ENCODE measurements at places on chromosomes 16 and 17. TPM values are rescaled to one million over a fixed set of nuclear protein-coding genes. Genes with fewer than 3 reads are reported as not detected.

APOBR gene
- 20.9 TPM for total RNA-seq

CCL2 gene
- not detected for total RNA-seq

NCOR1 gene
- 141 TPM for total RNA-seq

CCL17 gene
- not detected for total RNA-seq

CDH11 gene
- not detected for total RNA-seq

BCAR1 gene
- not detected for total RNA-seq

GRCh38 chr16:66045626-66046025 lies 320.9 kb upstream of the CDH5 start:
- DNase-seq, result no peak
- H3K4me1 ChIP-seq, result no peaks in the 10 kb centered on the region
- no peaks in the 10 kb centered on the region for H3K27me3 ChIP-seq
- H3K36me3 ChIP-seq, result no peaks in the 10 kb centered on the region
- H3K27ac ChIP-seq, result no peak overlapping the region

DNA sequence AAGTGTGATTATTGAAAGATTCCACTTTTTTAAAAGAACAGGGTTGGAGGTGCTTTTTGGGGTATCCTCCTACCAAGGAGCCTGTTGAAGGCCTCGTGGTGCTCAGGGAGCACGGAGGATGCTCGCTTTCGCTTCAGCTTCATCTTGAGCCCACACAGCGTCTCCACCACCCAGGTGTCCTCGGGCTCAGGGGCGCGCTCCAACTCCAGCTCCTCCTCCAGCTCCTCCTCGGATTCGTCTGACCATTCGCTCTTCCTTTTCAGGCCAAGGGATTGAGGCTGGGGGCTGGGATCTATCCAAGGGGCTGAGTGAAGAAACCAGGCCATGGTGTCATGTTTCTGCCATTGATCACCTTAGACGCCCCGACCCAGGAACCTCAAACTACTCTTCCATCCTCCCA lies 1.2 kb downstream of the SPDYE4 start:
- DNase-seq, result no peak
- no peak overlapping the region for H3K27ac ChIP-seq
- H3K36me3 ChIP-seq, result no peaks in the 10 kb centered on the region
- H3K4me1 ChIP-seq, result no peaks in the 10 kb centered on the region

- peaks cover 1% of the 10 kb centered on the region for H3K27me3 ChIP-seq
- no peaks in the 10 kb centered on the region for H3K4me1 ChIP-seq
- no peak overlapping the region for H3K27ac ChIP-seq
- no peak overlapping the region for H3K4me3 ChIP-seq
These were observed 188.7 kb upstream of the MPHOSPH6 start for GRCh38 chr16:82358606-82359221.

DNA sequence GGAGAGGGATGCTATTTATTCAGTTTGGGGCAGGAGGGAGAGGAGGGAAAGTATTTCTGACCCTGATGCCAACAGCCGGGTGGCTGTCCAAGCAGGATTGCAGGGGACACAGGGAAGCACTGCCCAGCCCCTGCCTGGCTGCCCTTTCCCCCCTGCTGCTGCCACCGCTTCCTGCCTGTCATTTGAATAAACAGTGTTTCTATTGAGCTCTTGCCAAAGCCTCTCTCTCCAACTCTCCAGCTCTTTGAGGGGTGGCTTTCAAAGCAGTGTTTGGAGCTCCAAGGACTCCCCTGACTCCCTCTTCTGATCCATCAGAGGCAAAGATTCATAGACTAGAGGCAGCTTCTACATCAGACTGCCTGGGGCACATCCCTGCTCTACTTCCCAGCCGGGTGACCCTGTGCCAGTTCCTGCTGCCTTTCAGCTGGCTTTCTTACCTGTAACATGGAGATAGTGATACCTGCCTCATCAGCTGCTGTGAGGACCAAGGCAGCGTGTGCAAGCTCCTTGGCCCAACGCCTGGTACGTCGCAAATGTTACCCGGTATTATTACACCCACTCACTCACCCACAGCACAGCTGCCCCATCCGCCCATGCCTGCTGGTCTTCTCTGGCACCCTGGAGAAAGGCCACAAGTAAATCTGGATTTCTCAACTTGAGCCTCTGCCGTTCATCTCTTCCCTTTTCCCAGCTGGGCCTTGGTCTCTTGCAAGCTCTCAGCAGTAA lies 9.5 kb downstream of the PROCA1 start:
- H3K4me1 ChIP-seq, result no peaks in the 10 kb centered on the region
- peaks cover 61% of the 10 kb centered on the region for H3K36me3 ChIP-seq
- no peaks in the 10 kb centered on the region for H3K27me3 ChIP-seq
- H3K4me3 ChIP-seq, result no peak overlapping the region
- DNase-seq, result no peak
- no peak overlapping the region for H3K27ac ChIP-seq

GRCh38 chr16:74611721-74612120 lies 4.8 kb upstream of the GLG1 start:
- H3K4me3 ChIP-seq, result no peak overlapping the region
- no peak for DNase-seq
- H3K27ac ChIP-seq, result no peak overlapping the region

DNA sequence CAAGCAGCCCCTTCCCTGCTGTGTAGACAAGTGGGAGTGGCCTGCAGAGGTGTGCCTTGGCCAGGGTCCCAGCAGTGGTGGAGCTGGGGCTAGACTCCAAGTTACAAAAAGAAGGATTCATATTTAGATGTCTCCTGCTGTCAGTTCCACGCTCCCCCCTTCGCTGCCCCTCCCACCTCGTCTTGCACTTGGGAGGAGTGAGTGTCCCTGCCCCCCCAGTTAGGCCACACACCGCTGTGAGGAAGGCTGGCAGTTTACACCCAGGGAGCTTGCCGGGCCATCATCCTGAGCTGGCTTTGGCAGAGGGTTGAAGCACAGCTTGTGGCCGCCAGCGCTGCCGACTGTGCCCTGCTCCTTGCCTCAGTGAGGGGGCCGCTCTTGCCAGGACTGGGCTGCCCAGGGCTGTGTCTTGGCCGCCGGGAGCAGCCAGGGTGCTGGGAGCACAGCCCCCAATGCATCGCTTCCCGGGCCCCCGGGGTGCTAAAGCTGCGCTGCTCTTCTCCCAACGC lies 44.3 kb downstream of the ELAC2 start:
- no peaks in the 10 kb centered on the region for H3K4me1 ChIP-seq
- no peak overlapping the region for H3K4me3 ChIP-seq
- H3K27ac ChIP-seq, result no peak overlapping the region

Data from activated CD4-positive, alpha-beta memory T cell treated with anti-CD3 and anti-CD28 coated beads, Interleukin-2, amount 10 ng/mL, durations not matched to agents 7 days and 5 days (primary cell).